Common myeloid progenitor, CD34-positive (primary cell): ENCODE measurements at places on chromosomes 2 and 18.

DNA sequence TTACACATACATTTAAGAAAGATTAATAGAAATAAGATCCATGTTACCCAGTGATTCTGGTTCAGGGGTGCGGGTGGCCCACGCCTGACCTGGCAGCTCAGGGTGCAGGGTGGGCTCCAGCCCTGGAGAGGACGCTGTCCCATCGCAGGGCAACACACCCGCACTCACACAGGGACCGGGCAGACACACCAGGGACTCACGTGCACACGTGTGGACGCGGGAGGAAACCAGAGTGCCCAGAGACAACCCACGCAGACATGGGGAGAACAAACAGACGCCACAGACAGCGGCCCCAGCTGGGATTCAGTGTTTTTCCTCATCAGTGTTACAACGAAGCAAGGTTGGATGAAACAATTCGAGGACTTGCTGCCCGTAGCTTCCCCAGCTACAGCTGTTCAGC is 8.4 kb upstream of the ALLC start:
- DNase-seq, result no peak

DNA sequence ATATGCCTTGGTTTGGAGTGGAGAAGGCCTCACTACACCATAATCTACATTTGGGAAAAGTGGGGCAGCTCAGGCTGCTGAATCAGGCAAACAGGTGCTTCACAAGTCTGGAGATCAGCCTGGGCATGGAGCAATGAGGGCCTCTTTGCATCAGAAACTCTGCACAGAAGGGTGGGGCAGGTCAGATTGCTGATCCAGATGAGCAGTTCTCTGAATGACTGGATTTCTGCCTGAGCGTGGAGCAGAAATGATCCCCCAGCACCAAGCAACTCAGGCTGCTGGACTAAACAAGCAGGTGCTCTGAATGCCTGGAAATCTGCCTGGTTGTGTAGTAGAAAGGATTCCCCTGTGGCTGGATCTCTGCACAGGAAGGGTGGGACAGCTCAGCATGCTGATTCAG is 605.3 kb upstream of the ZNF804A start:
- no peak for DNase-seq

DNA sequence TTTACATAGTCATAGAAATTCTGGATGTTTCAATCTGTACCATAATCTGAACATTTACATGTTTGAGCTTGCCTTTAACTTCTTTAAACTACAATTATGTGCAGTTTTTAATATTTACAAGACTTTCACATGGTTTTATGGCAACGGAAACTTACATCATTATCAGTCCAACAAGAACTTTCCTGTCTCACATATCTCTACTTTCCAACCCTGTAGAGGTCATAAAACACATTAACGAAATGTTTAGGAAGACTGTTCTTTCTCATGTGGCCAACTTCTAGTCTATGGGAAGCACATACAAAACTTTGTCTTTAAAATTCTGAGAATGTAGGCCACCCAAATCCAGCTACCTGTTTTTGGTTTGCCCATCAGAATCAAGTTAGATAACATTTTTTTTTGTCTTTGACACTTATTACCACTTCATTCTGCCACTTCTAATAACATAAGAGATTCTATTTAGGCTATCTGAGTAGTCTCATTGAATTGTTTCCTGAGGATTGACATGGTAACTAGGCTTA is 693.2 kb downstream of the KCNJ3 start:
- DNase-seq, result peak; percentile 84

DNA sequence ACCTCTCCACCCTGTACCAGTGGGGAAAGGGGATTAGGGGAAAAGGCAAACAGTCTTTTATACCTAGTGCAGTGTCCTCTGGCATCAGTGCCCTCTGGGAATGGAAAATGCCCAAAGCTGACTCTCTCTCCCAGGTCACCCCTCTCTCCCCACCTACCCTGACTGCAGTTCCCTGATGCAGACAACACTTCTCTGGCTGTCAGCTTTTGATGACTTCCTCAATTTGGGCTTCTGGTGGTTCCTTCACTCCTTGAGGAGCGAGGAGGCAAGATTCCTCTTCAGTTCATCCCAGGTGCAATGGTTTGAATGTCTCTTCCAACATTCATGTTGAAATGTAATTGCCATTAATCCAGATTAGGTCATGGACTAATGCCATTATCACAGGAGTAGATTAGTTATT is 19.7 kb upstream of the PPM1B start:
- DNase-seq, result peak; percentile 19

DNA sequence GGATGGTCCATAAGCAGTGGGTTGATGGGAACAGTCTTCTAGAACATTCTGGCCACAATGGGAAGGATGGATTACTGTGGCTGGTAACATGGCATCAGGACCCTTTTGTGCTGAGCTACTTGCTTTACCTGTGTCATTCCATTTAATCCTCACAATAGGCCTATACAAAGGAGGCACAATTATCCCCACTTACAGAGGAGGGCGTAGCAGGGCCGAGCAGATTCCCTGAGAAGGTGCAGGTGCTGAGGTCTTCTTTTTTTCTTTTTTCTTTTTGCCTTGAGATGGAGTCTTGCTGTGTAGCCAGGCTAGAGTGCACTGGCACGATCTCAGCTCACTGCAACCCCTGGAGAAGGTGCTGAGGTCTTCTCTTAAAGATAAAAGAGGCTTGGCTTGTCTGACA is 6.7 kb upstream of the LRRC30 start:
- DNase-seq, result no peak

- DNase-seq, result no peak
Observed at GRCh38 chr2:235623111-235623510, 129.3 kb downstream of the AGAP1 start.

- DNase-seq, result no peak
Observed at GRCh38 chr2:241546771-241547498, 11.6 kb upstream of the BOK start.

GRCh38 chr18:76616373-76616772 is 121.3 kb upstream of the ZNF516 start:
- no peak for DNase-seq

DNA sequence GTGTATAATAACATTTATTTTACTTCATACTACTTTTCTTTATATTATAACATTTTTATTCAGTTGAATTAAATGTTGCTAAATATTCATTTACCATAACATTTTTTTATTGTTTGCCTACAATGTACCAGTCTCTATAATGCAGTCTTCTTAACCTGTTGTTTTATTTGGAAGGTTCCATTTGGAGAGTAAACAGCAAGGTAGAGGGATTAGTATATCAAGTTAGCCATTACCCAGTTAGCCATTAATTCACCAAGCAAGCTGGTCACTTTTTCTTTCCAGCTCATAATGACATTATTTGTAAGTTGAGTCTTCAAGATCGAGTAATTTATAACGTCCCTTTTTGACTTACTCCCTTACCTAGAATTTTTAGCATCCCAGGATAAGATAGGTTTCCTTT is 29.7 kb upstream of the NT5C1B start:
- no peak for DNase-seq

DNA sequence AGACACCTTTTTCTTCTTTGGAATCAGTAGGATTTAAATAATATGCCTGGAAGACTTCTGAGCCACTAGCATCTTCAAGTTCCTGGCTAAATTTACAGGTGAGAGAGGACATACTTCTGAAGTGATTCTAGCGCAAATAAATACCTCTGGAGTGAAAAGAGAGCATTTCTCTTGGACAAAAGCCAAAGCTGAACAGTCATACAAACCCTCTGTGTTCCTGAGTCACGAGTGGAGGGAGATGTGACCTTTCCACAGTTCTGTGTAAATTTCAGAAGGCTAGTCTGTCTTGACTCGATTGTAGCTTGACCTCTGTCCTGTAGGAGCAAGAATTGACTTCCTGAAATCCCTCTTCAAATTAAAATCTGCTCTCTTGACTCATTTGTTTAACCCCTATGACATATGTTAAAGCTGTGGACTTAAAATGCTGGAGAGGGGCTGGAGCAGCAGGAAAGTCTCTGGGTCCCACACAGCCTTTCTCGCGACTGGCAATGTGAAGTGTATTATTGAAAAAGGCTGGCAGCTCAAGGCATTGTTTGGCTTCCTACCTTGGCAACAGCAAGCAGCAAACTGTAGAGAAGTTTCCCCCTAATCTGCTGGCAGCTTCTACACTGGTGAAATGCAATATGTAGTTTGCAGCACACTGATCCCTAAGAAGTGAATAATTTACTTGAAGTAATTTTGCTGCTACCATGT is 79.6 kb upstream of the GCFC2 start:
- no peak for DNase-seq

GRCh38 chr2:70534183-70534836 is 19.3 kb downstream of the TGFA start:
- DNase-seq, result no peak

DNA sequence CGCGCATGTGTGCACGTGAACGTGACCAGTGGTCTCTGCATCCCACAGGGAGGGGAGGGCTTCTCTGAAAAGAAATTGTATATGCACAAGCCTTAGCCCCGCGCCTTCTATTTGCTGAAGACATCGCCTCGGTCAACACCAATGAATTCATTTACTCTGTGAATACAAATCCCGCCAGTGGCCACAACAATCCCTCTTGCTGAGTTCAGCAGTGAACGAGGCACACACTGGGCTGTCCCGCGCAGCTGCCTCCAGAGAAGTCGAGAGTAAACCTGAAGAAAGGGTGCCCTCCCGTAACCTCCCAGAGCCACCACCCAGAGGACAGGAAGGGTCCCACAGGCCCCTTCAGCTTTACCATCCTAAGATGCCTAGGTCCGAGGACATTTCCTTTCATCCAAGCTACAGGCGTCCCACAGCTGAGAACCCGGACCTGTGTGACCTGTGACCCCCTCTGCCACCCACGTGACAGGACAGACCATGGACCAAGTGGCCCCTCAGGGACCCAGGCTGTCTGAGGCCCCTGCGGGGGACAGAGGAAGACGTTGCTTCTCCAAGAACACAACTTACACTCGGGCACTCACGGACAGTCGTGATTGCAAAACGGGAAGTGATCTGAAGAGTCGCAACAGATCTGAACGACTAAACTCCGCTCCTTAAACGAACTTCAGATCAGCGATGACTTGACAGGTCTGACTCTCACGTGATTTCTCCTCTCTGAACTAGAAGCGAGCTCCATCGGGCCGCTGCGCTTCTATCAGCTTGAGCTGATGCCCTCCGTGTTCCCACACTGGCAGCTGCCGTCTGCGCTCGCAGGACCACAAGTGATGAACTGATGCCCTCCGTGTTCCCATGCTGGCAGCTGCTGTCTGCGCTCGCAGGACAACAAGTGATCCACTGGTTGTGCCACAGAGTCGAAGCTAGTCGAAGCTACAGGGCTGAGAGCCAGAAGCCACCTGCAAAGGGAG is 92.7 kb downstream of the ZNF516 start:
- no peak for DNase-seq

DNA sequence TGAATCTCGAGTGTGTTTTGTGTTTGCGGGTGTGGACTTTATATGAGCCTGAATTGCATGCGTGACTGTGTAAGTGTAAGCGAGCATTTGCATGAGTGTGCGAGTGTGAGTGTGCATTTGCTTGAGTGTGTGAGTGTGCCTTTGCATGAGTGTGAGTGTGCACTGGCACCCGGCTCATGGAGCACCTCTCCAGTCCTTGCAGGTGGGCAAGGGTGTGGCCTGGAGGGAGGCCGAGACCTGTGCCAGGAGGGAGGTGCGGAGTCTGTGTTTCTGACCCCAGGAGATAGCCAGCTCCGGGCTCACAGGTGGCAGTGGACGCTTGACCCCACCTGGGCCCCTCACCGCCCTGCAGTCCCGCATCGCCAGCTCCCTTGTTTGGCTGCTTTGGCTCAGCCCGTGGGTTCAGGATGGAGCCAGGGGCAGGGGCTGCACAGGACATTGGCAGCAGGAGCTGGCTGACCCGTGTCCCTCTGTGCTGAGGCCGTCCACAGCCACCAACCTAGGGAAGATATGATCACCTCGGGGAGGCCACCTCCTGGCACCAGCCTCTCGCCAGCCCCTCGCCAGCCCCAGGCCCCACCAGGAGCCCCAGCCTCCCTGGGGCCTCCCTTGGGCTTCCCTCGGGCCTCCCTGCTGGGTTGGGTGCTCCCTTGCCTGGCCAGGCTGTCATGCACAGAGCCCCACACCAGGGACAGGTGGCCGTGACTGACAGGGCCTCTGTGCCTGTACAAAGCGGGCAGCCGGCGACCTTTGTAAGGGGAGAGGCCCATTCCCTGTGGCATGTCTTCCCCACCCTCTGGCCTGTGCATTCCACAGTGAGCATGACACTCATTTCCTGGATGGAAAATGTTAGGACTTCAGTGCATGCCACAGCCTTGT is 81.6 kb downstream of the PTGR3 start:
- no peak for DNase-seq

DNA sequence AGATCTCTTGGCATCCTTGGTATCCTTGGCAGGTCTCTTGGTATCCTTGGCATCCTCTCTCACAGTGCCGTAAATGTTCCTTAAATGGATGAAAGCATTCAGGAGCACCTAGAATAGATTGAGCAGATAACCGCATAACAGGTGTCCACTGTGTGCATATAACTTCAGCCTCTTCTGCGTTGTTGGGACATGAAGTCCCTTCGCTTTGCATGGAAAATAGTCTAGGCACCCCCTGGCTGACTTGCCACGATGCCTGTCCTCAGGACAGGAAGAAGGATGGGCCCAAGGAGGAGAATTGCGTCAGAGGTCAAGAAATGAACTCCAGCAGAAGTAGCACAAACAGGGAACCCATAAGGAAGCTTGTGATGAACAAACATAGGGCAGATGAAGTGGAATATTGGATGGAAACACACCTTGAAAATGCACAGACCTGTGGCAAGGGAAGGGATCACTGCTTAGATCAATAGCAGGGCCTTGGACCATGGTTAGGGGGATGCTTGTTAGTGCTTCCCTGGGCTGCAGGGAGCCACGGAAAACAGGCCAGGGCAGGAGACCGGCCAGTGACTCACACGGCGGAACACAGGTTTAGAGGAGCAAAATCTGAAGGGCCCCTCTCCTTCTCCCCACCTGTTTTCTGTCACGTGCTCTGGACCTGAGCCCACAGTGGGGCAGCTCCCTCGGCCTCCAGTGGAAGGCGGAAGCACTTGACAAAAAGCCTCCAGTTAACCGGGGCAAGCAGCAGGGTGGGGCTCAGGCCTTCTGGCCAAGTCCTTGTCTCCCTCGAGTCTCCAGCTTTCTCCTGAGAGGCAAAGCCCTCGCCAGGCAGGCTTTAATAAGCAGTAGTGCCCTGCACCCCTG is 99.2 kb upstream of the ASAP2 start:
- DNase-seq, result no peak

GRCh38 chr2:216838151-216838550 is 21.7 kb downstream of the TNP1 start:
- no peak for DNase-seq

DNA sequence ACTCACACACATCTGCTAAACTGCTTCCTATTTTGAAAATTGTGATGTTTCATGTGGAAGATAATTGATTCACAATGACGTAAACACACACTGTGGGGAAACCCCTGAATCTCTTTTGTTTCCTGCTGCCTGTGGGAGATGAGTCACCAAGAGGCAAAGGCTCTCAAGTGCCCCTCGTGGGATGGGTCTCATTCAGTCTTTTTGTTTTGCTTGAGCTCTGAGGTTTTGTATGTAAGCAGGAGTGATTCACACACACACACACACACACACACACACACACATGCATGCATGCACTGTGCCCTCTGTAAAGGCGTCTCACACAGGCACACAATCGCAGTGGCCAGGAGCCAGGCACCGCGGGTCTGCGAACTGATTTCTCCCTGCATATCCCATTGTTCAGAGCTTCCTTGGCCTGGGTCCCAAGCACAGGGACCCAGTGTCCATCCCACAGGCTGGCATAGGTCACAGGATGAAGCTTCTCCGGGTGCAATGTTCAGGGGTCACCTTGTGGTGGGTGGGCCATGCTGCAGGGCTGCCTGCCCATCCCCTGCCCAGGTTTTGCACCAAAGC is 12.1 kb upstream of the ARHGEF4 start:
- peak; percentile 95 for DNase-seq
